Stimulated activated CD4-positive, alpha-beta T cell treated with anti-CD3 and anti-CD28 coated beads, Interleukin-1b, Interleukin-23, amount 100 ng/mL, for 4 hours (primary cell): ENCODE measurements at places on chromosomes 6 and 20.

GRCh38 chr6:33301877-33302276, 3.1 kb upstream of the RGL2 start:
- no peak for DNase-seq

DNA sequence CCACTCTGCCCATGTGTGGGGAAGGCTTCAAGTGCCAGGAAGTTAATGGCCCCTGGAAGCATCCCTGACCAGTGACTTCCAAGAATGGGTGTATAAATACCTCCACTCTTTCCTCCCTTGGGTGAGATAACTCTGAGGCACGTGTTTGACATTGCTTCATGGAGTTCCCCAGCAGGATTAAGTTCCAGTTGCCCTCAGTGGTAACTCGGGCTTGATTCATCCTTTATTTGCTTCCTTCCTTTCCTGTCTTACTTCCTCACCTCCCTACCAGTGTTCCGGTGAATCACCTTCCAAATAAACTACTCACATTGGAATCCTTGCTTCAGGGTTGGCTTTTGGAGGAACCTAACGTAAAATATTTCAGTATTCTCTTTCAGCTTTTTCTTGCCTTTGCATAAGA, 84.6 kb upstream of the JAG1 start:
- no peak for DNase-seq

GRCh38 chr6:132499757-132500156, 13.2 kb downstream of the STX7 start:
- DNase-seq = no peak

GRCh38 chr6:96468681-96469224, 52.9 kb upstream of the UFL1 start:
- no peak for DNase-seq

DNA sequence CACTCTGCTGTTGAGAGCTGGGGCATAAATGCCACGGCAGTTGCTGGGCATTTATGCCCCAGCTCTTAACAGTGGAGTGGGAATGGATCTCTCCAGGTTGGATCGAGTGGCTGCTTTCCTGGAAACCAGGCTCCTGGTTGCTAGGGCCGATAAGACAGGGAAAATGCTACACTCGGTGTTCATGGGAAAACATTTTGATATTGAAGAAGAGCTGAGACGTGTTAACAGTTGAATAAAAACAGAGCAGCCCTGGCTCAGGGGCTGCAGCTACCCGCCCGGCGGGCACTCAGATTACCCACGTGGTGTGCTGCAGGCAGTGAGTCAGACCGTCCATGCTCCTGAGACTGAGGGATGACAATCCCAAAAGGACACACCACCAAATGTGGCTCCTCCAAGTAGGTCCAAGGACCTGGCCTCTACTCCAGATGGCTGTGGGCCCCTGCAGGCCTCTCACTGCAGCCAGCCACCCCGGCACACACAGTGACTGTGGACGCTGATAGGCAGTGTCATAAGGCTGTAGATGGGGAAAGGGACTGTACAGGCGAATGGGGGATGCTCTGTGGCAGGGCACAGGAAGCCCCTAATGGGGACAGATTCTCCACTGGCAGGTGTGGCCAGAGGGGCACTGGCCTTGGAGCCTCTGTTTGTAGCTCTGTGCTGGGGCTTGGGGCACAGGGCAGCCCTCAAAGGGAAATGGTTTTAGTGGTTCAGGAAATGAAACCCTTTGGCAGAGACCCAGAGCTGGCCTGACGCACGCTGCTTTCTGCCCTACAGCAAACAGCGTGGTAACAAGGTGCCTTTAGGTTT, 237.8 kb downstream of the LY86 start:
- DNase-seq = no peak

DNA sequence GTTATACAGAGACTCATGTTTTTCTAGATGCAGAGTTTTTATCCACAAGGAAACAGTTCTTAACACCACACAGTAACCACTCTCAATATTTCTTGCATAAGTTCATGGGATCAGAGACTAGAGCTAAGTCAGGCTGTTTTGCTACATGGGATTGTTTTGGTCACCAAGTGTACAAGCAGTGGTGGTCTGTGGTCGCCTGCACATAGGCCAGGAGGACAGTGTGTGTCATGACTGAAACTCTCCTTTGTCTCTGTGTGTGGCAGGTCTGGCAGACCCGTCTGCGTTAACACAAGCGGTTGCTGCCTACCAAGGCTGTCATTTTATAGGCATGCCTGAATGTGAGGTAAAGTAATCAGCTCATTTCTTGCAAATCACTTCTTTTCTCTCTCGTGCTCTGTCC, 18.9 kb downstream of the WRNIP1 start:
- no peak for DNase-seq

DNA sequence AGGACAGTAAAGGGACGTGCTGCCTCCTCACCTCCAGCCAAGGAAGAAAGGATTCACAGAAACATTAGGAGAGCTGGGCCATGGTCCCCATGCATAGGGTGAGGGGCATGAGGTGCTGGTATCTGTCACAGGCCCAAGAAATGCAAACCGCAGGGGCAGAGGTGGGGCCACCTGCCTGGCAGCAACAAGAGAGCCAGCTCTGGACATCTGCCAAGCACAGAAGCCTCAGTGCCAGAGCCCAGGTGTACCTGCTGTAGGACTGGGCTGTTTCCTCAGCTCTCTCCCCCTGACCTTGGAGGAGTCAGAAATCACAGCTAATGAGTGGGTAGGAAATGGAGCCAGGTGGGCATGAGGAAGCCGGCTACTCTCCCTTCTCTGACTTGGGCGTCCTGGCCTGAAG, 45.3 kb downstream of the SLC2A12 start:
- no peak for DNase-seq

DNA sequence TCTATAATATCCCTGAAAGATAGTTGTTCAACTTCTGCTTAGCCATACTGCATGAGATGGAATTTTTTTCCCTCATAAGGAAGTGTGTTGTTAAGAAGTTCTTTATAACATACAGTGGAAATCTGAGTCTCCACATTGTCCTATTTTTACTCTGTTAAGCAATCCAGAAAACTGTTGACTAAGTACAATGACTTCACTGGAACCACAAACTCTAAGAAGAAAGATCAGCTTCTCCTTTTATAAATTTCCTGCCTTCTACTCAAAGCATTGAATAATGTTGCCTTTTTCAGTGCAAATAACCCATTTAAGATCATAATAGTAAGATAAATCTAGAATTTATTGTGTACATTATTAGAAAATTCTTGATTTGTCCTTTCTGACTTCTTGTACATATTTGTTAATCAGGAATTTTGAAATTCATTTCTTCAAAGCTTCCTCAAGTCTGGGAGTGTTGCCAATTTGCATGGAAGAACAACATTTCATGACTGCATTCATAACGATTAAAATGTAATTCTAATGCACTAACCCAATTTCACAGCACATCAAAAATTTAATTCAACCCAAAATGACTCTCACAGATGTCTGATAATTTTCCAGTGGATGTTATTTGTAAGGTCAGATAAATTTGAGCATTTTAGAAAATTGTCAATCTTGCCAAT, 45.6 kb upstream of the ANKEF1 start:
- no peak for DNase-seq

- no peak for DNase-seq
Measured at GRCh38 chr6:40456390-40457013, 130.7 kb downstream of the LRFN2 start.

DNA sequence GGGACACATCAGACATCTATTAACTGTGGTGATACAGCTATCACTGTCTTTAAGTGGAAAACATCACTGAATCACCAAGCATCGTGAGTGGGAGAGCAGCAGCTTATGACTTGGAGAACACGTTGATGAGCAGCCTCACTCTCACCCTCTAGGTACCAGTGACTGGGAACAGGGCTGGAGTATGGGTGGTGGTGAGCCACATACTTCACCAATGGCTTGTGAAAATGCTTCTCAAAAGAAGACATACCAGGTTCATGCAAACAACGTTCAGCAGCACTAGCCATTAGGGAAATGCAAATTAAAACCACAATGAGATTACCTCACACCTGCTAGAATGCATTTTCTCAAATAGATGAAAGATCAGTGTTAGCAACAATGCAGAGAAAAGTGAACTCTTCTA, 25.3 kb downstream of the SNX5 start:
- no peak for DNase-seq

- DNase-seq = no peak
Measured at GRCh38 chr6:165658395-165659058, 4.5 kb downstream of the PDE10A start.

DNA sequence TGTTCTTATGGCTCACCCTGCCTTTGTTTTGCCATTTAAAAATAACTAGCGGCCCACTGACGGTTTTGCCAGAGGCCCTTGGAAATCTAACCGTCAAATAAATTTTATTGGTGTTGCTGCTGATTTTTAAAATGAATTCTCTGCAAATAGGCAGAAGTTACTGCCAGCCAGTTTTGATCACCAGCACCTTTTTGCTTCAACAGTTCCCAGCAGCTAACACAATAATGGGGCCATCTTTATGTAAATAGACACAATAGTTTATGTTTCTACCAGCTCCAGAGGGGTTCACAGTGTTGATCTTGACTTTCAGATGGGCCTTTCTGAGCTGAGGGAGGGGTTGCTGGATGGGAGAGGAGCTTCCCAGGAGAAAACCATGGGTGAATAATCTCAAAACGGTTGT, 11.2 kb downstream of the CD83 start:
- no peak for DNase-seq

DNA sequence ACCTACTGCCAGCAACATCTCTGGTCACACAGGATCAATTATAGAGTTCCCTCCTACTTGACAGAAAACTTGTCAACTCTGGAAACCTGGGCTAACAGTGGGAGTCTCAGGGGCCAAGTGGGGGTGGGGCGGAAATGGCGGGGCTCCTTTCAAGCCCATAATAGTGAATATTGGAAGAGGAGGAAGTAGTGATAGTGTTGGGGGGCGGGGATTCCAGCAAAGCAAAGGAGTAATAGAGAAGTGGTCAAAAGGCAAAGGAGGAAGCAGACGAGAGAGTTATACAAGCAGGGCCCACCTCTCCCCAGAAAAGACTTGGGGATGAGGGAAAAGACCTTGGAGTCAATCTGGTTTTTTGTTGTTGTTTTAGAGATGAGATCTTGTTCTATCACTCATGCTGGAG, 2.1 kb downstream of the DEF6 start:
- no peak for DNase-seq

GRCh38 chr6:24663189-24663588, 3.5 kb downstream of the TDP2 start:
- DNase-seq = no peak

DNA sequence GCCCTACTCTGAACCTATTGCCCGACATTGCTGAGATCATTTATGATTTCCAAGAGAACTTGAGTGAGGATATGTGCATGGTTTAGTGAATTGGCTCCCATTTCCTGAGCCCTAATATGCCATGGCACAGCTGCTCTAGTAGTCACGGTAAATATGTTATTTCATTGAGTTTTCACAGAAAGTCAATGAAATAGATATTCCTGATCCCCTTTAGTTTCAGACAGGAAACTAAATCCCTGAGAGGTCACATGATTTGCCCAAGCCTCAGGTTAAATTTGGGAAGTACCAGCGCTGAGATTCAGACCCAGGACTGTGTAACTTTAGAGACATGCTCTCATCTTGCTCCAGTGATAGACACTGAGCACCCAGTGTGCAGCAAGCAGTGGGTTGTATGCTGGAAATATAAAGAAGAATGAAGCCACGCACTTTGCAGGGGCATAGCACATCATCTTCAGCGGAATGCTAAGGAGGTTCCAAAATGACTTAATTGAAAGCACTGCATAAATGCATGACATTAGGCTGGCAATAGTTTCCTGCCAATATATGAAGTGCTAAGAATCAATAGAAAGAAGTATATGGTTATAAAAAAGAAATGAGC, 70.6 kb downstream of the FARS2 start:
- DNase-seq = no peak

DNA sequence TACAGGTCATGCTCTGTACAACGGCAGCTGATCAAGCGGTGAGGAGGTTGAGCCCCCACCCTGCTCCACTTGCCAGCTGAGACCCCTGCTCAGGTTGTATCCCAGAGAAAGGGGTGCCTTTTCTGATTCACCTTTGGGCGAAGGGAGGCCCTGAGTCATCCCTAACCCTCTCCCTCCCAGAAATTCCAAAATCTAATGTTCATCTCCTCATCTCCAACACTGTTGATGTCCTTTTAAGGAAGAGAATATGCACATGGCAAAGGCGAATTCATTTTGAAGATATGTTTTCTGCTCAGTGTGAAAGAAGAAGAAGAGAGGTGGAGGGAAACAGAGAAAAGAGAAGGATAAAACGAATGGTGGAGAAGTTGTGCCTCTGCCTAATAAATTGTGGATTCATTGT, 120.5 kb downstream of the SCML4 start:
- no peak for DNase-seq

DNA sequence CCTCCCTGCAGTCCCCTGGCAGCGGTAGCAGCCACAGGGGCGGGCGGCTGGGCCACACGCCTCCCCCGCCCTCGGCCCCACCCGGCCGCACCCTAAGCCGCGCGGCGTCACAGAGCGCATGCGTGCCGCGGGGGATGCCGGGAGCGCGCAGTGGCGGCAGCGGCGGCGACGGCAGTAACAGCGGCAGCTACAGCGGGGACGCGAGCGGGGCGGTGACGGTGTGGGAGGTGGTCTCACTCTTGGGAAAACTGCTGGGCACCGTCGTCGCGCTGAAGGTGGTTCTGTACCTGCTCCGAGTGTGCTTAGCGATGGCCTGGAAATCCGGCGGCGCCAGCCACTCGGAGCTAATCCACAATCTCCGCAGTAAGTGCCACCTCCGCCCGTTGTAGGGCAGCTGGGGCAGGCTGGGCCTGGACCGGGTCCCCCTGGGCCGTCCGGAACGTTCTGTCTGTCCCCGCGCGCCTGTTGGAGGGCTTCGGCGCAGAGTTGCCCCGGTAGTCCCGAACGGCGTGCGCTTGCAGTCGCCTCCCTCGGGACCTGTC, at the start of gene PCMT1:
Gene PCMT1, plus strand, starts transcription at position 148 of the 542 bp plus-strand sequence. Its CDS starts 161 bp downstream, at position 309.
- peak; percentile 85 for DNase-seq

DNA sequence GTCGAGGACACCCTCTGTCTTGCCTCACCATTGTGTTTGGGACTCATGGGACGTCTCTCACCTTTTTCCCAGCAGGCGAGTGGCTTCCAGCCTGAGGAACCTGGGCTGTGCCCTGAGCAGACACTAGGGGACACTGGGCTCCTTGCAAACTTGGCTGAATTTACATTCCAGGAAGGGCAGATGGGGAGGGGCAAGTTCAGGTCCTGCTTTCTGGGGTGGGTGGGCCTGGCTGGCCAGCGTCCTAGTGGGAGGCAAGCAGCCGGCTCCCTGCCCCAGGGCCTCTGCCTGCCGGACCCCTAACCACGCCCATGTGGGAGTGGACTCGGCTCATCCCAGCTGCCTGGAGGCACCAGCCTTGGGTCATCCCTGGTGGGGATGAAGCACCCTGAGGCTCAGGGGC, 48.2 kb upstream of the MLN start:
- no peak for DNase-seq

GRCh38 chr6:148471624-148472159, 129.1 kb downstream of the SASH1 start:
- no peak for DNase-seq
